ENCODE measurements at places on chromosomes 4 and X. TPM values are rescaled to one million over a fixed set of nuclear protein-coding genes. Genes with fewer than 3 reads are reported as not detected.

The ASB9 gene
- total RNA-seq = not detected

The GPR82 gene
- total RNA-seq = not detected

The PAGE2 gene
- total RNA-seq = not detected

The CLDN24 gene
- total RNA-seq = not detected

The INTU gene
- 0.16 TPM for total RNA-seq

DNA sequence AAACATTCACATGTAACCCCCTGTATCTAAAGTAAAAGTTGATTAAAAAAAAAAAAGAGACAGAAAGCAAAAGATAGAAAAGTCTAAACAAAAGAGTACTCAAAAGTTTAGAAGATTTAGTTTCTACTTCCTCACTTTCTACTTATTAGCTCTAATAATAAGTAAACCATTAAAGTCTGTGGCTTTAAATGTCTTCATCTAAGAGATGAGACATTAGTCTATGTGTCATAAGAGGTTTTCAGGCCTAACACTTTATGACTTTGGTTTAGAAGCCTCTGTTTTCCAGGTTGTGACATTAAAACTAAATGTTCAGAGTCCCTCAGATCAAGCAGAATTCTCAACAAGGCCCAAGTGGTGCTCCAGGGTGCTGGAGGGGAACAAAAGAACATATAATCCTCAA lies 42.2 kb upstream of the GUCY1A1 start:
- DNase-seq = no peak

- DNase-seq = no peak
These were observed 150.2 kb downstream of the RRAGB start for GRCh38 chrX:55867708-55868107.

DNA sequence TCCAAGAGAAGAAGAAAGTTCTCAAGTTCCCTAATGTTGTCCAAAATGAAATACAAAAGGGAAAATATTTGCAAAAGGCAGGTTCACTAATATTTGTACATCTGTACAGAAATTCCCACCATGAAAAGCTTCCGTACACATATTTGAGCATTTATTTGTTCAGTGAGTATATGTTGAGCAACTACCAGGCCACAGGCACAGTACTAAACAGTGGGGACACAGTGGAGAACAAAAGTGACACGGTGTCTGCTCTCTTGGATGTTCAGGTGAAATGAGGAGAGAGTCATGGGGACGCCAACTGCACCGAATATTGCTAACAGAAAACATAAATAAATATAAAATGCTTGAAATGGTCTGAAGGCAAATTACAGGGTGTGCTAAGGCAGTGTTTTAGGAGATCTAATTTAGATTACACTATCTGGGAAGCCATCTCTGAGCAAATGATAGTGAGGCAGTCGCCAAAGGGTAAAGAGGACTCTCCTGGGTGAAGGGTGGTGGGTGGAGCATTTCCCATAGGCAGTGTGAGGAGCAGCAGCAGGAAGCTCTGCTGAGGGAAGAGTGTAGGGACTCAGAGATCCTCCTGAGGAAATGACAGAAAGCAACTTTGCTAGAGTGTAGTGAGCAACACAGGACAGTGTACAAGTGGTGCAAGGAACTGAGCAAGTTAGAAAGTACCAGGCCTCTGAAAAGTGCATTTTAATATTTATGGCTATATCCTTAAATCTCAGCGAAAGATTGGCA lies 375.2 kb downstream of the GALNTL6 start:
- no peak for DNase-seq

GRCh38 chrX:49250578-49250977 lies 13.9 kb downstream of the FOXP3 start:
- no peak for DNase-seq

DNA sequence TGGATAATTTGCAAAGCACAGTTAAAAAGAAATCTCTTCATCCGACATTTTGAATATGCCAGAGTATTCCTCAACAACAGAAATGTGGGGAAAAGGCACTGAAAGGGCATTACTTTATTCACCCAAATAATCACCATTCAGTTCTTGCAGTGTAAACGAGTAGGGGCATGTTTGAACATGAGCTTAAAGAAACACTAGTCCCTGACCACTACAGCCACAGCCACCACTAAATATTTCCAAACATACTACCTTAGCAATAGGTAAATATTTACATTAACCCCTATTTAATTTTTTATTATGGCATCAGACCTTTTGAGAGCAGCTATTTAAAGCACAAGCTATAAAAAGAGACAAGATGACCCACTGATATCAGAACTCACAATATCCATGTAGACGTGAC lies 27.6 kb downstream of the MCF2 start:
- DNase-seq = no peak

DNA sequence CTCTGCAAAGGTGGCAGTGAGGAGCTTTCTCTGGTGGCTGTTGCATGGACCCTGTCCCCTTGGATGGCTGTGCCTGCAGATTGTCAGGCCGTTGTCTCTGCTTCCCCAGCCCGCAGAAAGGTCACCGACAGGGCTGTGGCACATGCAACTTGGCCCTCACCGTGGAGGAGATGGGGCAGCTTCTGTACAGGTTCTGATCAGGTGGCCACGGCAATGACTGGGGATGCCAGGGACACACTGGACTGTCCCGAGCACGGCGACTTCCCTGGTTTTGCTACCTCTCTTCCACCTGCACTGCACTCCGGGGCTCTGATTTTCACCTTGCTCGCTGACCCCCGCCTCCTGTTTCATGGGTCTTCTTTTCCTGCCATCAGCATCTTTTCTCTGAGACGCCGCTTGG lies 43.5 kb downstream of the DCTD start:
- no peak for DNase-seq

- peak; percentile 4 for DNase-seq
These were observed 190.6 kb upstream of the RBPJ start for GRCh38 chr4:26130173-26130572.

DNA sequence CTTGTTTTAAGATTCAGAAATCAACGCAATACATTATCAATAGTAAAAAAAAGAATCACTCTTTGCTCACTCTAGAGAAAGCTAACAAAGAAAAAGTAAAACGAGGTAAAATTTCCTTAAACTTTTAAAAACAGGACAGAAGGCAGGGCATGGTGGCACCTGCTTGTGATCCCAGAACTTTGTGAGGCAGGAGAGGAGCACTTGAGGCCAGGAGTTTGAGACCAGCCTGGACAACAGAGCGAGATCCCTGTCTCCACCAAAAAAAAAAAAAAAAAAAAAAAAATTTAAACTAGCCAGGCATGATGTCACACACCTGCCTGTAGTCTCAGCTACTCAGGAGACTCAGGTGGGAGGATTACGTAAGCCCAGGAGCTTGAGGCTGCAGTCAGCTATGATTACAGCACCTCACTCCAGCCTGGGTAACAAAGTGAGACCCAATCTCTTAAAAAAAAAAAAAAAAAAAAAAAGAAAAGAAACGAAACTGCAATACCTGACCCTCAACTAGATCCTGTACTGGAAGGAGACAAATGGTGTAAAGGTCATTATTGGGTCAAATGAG lies 3.5 kb downstream of the CCNI start:
- no peak for DNase-seq

DNA sequence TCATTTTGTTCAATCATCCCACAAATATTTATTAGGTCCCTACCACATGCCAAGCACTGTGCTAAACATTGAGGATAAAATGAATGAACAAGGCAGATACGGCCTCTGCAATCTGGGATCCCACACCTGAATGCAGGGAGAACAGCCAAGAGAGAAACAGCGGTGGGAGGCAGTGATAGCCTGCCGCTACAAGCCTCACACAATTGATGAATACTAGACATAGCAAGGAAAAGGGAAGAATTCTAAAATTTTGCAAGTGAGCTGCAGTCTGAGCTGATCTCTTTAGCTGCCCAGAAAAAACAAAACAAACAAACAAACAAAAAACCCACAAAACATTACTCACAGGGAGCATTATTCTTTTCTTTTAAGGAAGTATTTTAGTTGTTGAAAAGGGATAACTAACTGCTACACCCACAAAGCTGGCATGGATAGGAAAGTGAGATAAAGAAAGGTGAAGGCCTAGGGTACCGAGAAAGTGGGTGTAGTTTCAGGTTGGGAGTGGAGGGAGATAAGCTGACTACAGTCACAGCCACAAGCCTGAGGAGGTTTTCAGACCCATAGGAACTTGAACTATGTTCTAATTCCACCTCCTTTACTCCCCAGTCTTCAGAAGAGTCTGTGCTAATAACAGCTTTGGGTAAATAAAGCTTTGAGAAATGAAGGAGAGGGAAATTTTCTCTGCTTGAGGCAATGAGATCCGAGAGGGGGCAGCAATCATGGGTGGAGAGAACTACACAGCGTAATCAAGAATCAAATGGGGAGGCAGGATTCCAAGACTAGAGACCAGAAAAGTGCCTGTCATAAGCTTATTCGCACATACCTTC lies 85.4 kb downstream of the SH3RF1 start:
- DNase-seq = no peak

All from CD8-positive, alpha-beta T cell (primary cell).